ENCODE measurements at places on chromosomes 4 and X.

- no peak for DNase-seq
These were observed 53.0 kb downstream of the COQ2 start for GRCh38 chr4:83231620-83232076.

- no peak for DNase-seq
These were observed 3.7 kb upstream of the IGFBP7 start for GRCh38 chr4:57113870-57114269.

- no peak for DNase-seq
These were observed 4.6 kb downstream of the CTBP1 start for GRCh38 chr4:1244081-1244977.

- no peak for DNase-seq
These were observed 71.3 kb upstream of the LDB2 start for GRCh38 chr4:16969696-16970135.

DNA sequence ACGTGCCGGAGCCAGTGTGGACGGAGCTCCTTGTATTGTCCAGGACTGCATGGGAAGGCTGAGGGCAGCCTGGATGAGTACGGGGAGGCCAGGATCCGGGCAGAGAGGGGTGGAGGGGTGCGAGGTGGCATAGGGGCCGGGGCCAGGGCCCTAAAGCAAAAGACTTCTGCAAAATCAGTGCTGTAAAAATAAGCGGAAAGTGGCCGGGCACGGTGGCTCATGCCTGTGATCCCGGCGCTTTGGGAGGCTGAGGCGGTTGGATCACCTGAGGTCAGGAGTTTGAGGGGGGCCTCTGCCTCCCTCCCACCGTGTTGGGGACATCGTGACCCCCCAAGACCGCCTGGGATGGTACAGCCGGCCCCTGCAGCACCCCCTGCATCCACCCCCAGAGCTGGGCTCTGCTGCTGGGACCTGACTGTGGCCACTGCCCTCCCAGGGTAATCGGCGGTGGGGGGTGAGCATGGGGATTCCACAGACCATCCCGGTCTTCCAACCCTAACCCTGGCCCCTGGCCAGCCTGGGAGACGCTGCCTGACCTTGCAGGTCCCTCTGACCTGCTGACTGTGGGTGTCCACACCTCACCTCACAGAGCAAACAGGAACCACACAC, 23.4 kb upstream of the PLCXD1 start:
- no peak for DNase-seq

DNA sequence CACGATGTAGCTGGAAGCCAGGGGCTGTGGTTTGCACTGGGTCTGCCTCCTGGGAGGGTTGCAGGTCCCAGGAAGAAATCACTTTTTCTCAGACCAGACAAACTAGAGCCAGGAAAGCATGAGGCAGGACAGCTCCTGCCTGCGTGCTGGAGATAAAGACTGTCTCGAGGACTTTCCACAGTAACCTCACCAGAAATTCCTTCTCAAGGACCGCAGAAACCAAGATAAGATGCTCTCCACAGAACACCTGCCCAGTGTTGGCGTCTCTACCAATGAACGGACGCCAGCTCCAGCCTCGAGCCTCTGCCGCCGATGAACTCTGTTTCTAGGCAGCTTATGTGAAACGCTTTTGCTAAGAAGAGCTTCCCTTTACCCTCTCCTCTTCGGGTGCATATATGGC, 76.9 kb upstream of the AFAP1 start:
- DNase-seq = no peak
